ENCODE measurements at places on chromosomes 12 and 14.

DNA sequence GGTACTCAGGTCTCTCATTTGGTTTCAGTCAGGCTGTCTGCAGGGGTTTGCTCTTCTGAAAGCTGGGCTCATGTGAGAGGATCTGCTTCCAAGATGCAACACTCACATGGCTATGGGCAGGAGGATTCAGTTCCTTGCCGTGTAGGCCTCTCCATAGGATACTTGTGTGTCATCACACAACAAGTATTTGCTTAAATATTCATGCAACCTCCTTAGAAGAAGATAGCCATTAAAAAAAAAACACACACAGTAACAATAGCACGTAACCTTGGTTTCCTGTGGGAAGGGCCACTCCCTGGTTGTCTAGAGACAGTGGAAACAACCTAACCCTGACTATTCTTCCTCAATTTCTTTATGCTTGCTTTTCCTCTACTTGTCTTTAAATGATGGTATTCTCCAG, 31.8 kb upstream of the CLEC4E start:
- DNase-seq: no peak

GRCh38 chr12:124363353-124363965, 68.6 kb downstream of the RFLNA start:
- DNase-seq: no peak

DNA sequence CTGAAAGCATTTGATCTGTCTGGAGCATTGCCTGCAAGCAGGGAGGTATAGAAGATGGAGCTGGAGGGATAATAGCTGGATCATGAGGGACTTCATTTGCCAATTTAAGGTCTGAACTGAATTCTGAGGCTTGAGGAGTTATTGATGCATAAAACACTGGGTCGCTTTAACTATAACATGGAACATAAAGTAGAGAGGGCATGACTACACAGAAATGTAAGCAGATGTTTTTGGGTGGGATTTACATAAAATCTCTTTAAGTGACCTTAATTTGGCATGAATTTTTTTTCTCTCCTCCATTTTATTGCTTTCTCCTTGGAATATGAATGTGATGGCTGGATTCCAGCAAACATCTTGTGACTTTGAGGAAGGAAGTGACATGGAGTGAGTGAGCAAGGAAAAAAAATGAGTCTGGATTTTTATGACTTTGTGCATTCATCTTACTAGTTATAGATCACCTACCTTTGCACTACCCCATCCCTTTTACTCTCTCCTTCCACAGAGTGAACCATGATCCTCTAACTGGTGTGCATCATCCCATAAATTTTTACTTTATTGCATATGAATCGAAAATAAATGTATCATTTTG, 356.0 kb downstream of the DUSP6 start:
- no peak for DNase-seq

DNA sequence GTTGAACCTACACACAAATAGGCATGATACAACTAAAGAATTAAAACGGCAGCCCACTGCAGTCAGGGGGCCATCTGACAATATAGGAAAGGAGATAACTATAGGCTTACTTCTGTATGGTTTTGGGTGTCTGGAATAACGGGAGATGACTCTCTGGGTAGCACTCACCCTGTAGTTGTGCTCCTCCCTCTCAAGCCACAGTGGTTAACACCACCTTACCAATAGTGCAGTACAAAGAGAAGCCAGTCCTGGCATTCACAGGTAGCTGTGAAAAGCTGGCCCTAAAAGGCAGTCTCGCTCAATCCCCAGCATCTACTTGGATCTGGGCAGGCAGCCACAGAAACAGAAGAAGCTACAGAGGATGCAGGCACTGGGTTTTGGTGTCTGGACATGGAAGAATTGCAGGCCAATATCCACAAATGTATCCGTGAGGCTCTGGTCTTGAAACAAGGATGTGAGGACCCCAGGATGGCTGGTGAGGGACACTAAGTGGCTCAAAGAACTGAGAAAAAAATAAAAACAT, 93.0 kb downstream of the DPF3 start:
- no peak for DNase-seq

GRCh38 chr12:38744041-38744440, 161.3 kb downstream of the CPNE8 start:
- DNase-seq: no peak
